SJCRH30 (cell line): ENCODE measurements at places on chromosomes 1 and 21. TPM values are rescaled to one million over a fixed set of nuclear protein-coding genes. Genes with fewer than 3 reads are reported as not detected.

Gene LRRC39
- total RNA-seq = 0.13 and 0.43 TPM in 2 replicates

DNA sequence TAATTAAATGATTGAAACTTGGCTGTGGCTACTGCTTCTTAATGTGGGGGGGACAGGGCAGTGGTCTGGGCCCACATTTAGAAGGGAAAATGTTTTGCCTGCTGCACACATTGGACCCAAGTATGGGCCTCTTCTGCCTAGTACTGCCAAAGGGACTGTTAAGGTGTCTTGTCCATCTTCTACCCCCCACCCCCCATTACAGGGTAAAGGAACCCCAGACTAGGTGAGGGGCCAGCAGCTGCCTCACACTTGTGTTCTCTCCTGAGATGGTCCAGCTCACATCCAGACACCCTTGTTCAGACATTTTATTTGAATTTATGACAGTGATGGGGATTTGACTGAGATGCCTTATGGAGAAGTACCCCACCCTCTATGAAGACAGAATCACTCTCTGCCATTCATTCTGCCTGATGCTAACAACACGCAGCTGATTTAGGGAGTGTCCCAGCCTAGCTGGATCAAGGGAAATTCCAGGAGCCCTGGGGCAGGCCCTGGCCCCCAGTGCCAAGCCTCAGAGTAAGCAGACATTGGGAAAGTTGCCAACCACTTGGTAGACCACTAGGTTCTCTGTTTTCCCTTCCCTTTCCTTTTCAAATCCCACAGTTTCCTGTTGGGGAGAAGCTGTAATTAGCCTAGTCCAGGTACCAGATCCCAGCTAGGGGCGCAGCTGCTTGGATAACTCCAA lies 42.1 kb downstream of the YARS1 start:
- DNase-seq = peak; percentile 91

DNA sequence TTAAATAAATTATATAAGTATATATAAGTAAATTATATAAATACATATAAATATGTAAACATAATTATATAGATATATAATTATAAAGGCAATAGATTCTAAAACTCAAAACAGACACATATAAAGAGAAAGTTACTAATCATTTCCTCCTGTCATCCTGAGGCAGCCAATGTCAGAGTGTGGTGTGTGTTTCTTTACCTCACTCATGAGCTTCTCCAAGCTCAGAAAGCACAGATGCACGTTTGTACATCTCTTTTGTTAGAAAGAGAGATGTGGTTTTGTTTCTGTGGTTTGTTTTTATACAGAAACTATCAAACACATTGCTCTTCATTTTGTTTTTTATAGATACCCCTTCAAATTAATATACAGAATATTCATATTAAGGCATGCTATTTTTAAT lies 594.8 kb downstream of the USP25 start:
- DNase-seq = no peak

GRCh38 chr1:147478521-147478920 lies 62.8 kb upstream of the BCL9 start:
- DNase-seq = no peak

GRCh38 chr1:42886046-42886739 lies 39.8 kb downstream of the ZNF691 start:
- no peak for DNase-seq

Gene HUNK
- total RNA-seq = 37.3 and 38.9 TPM in 2 replicates

- DNase-seq = no peak
Observed at GRCh38 chr1:10295481-10296085, 85.2 kb downstream of the KIF1B start.

DNA sequence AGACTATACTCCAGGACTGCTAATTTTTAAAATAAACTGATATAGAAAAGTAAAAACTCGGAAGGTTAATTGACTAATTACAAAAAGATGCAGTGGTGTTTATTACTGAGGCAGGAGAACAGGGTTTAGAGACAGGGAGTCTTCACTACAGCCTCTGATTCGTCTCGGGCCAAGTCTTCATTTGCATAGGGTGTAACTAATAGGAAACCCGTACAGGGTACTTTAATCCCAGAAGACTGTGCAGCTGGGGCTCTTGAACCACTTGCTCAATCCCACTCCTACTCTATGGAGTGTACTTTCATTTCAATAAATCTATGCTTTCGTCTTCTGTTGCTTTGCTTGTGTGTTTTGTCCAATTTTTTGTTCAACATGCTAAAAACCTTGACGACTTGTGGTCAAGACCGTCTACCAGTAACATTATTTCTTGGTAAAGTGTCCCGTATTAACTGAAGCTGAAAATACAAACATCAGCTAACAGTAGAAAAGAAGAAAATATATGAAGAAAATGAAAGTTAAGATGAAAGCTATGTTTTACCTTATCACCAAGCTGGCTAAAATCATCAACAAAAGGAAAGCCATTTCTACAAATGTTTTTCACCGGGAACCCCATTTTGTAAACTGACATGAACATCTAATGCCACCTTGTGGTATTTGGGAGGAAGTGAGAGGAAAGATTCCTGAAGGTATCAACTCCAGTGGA lies 8.0 kb downstream of the SDHB start:
- peak; percentile 70 for DNase-seq

DNA sequence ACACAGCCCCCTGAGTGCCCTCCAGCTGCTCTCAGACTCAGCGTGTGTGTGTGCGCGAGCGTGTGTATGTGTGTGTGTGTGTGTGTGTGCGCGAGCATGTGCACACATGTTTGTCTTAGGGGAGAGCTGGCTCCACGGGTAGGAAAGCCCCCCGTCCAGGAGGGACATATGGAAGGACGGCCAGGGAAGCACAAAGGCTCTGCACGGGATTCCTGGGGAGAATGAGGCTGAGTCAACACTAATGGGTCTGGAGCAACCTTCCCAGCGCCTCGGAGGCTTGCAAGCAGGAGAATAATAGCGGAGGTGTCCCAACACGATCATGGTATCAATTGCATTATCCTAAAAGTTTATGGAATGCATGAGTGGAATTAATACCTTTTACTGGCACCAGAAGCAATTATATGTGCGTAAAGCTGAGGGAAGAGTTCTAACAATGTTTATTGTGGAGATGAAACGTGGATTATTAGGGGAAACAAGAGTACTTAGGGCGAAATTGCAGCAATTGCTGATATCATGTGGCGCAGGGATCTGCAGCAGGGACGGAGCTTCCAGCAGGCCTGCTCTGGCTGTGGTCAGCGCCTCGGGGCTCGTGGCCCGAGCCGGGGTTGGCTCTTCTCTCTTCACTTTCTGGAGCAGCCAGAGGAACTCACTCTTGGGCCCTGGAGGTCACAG lies 40.3 kb upstream of the CCDC27 start:
- no peak for DNase-seq

Gene PGBD2
- total RNA-seq = 4.9 and 5.6 TPM in 2 replicates

- no peak for DNase-seq
Observed at GRCh38 chr1:17568014-17568900, 28.8 kb downstream of the ARHGEF10L start.

Gene TP73
- 13.1 and 14.9 TPM in 2 replicates for total RNA-seq
